ENCODE measurements at places on chromosomes 2 and 18.

DNA sequence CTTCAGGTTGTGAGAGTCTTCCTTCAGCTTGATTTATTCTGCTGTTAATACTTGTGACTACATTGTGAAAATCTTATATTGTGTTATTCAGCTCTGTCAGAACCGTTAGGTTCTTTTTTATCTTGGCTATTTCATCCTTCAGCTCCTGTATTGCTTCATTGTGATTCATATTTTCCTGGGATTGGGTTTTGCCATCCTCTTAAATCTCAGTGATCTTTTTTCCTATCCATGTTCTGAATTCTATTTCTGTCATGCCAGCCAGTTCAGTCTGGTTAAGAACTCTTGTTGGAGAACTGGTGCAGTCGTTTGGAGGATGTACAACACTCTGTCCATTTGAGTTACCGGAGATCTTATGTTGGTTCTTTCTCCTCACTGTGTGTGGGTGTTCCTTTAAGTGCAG lies 19.1 kb downstream of the MSTN start:
- H3K4me1 ChIP-seq, result no peaks in the 10 kb centered on the region
- DNase-seq, result no peak
- H3K4me3 ChIP-seq, result no peak overlapping the region
- no peaks in the 10 kb centered on the region for H3K27me3 ChIP-seq
- H3K27ac ChIP-seq, result no peak overlapping the region
- no peaks in the 10 kb centered on the region for H3K36me3 ChIP-seq

DNA sequence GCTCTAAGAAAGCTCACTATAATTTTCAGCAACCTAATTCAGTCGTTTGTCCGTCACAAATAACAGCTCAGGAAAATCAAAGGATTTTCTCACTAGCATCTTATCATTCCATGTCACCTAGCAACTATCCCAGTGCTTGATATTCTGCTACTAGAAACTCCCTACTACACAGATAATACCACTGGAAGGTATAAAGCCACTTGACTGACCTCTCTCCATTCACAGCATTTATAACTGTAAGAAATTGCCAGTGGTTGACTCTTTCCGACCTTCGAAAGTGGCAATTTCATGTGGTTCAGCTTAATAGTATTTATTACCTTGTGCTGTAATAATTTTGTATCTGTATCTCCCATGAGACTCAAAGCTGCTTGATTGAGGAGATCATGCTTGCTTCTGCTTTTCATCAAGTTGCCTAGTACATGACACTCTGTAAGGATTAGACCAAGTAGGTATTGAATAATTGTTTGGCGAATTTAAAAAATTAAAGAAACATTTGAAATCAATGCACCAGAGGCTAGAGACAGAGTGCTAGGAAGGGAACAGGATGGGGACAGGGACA lies 79.6 kb upstream of the TACR1 start:
- H3K27me3 ChIP-seq, result no peaks in the 10 kb centered on the region
- no peaks in the 10 kb centered on the region for H3K4me1 ChIP-seq
- H3K27ac ChIP-seq, result no peak overlapping the region
- H3K36me3 ChIP-seq, result no peaks in the 10 kb centered on the region

DNA sequence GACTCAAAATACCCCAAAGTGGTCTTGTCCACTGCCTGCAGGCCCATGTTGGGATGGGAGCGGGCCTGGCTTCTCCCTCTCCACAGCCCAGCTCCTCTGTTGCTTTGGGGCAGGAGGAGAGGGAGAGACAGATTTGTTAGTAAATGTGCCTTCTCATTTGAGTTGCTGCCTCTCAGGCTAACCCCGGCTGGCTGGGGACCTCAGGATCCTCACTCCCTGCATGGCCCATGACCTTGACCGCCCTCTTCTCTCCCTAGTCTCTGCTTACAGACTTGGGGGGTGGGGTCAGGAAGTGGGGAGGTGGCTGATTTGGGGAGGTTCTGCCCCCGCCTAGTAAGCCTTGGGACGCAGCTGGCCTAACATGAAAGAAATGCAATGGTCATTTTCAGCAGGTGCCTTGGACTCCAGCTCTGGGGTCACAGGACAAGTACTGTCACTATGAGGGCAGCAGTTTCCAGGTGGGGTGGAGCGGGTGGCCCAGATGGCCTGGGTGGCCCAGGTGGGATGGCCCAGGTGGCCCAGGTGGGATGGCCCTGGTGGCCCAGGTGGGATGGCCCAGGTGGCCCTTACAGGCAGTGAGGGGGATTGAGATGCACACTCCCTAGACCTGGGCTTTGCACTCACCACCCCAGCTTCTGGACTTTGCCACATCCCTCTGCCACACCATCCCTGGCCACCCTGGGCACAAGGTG lies 24.1 kb downstream of the HJURP start:
- no peaks in the 10 kb centered on the region for H3K4me1 ChIP-seq
- no peak overlapping the region for H3K27ac ChIP-seq
- no peak for DNase-seq
- no peaks in the 10 kb centered on the region for H3K27me3 ChIP-seq

DNA sequence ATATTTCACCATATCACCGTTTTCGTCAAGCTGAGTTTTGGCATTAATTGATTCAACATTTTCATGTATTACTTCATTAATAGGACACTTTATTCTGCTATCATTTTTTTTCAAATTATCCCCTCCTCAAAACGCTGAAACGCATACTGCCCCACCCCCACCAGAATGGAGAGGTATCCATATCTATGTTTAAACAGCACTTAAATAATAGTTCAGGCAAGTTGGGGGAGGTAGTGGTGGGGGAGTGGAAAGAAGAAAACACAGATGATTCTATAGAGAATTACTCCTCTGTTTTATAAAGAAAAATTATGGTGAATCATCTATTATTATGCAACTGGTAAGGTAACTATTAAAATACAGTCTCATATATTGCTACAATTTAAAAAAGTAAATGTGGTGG lies 314.4 kb upstream of the ZEB2 start:
- H3K4me1 ChIP-seq, result no peaks in the 10 kb centered on the region
- H3K36me3 ChIP-seq, result no peaks in the 10 kb centered on the region
- no peak for DNase-seq
- H3K27ac ChIP-seq, result no peak overlapping the region
- no peak overlapping the region for H3K4me3 ChIP-seq
- H3K27me3 ChIP-seq, result no peaks in the 10 kb centered on the region

DNA sequence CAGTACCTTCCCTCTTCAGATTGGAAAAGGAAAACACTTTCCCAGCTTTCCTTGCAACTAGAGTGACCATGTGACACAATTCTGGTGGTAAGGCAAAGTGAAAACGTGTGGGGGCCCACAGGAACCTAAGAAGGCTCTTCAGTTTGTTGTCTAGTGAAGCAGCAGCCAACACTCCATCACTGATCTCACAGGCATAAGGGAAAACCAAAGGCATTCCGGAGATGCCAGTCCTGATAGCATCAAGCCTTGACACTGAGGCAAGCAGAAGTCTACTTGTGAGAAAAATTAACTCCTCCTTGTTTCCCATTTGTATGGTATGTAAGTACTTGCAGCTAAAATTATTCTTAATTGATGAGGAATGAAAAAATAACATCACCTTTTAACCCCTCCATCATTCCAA lies 88.3 kb downstream of the ETAA1 start:
- no peak overlapping the region for H3K27ac ChIP-seq
- H3K4me1 ChIP-seq, result no peaks in the 10 kb centered on the region
- no peak for DNase-seq
- no peaks in the 10 kb centered on the region for H3K36me3 ChIP-seq

GRCh38 chr2:25349397-25349796 lies 7.7 kb upstream of the DNMT3A start:
- no peaks in the 10 kb centered on the region for H3K27me3 ChIP-seq
- H3K4me3 ChIP-seq, result no peak overlapping the region
- no peak for DNase-seq
- no peaks in the 10 kb centered on the region for H3K4me1 ChIP-seq
- no peaks in the 10 kb centered on the region for H3K36me3 ChIP-seq

DNA sequence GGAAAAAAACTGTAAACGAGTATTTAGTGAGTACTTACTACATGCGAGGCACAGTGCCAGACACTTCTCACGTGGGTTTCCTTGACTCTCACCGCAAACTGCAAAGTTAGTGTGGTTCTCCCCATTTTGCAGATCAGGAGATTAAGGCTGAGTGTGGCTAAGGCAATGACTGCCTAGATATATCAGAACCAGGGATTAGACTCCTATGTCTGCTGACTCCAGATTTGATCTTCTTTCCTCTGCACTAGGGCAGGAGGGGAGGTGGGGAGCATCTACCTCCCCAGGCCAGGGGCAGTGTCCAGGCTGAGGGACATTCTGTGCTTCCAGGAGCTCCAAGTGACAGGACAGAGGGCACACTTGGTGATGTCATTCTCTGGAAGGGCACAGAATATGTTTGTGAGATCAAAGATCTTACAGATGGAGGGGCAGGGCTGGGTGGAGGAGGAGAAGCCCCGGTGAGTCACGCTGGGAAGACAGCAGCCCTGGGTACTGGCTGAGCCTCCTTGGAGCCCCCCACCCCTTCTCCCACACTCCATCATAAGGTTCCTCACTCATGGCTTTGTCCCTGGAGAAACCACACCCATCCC lies 92.4 kb downstream of the RHOB start:
- H3K36me3 ChIP-seq, result no peaks in the 10 kb centered on the region
- no peak overlapping the region for H3K27ac ChIP-seq
- DNase-seq, result no peak

DNA sequence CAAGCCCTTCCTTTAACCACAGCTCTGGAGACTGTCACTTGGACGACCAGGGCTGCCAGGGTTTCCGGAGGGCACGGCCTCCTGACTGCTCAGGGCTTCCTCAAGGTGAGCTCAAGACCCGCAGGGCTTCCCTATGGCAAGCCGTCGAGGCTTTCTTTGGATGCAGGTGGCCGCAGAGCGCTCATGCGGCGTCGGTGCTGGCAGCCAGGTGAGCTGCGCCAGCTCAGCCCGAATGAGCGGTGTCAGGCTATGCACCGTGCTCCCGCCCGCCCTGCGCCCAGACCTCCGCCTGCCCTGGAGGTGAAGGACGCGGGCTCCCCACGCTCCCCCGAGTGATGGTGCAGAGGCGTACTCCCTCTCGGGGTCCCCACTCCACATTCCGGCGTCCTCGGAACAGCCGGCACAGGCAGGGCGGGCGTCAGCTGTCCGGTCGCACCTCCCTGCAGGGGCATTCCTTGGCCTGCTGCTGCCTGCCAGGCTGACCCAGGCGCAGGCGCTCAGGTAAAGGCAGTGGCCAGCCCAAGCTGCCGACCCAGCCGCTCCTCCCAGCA lies 20.8 kb upstream of the TUBB6 start:
- peak overlapping the region; percentile 86 for H3K27ac ChIP-seq
- peaks cover 34% of the 10 kb centered on the region for H3K27me3 ChIP-seq
- H3K4me3 ChIP-seq, result peak overlapping the region; percentile 48
- H3K4me1 ChIP-seq, result peaks cover 15% of the 10 kb centered on the region

DNA sequence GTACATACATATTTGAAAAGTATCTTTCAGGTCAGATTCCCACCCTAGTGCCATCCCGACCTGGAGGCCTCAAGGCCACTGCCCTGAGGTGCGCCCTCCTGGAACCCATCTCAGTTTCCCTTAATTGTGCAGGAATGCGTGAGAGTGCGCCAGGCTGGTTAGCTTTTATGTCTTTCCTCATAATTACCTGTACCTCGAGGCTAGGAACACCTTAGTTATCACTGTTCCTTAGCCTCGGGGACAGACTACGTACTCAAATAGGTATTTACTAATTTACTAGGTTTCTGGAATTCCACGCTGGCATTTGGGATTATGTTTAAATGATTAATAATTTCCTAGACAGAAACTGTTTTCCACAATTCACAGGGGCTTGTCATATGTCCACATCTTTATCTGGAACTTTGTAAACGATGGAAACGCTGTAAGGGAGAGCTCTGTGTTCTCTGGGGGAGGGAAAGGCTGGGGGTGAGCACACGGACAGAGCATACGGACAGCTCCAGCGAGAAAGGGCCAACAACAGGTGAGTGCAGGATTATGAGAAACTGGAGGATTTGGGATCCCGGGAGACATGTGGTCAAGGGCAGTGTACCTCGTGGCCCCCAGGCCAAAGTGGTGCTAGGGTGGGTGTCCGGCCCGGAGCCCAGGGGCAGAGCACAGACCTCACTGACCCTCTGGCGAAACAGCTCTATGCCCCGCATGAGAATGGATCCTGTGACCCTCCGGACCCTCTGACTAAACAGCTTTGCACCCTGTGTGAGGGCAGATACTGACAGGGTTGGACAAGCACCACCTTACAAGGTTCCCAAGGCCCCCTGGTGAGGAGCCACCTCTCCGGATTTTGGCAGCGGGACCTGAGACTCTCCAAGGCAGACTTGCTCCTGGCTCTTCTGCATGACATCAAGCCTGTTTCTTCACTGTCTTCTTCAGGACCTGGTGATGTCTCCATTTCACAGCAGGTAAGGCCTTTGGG lies 102.0 kb upstream of the PXDN start:
- DNase-seq, result no peak
- no peak overlapping the region for H3K27ac ChIP-seq
- H3K4me1 ChIP-seq, result no peaks in the 10 kb centered on the region
- H3K4me3 ChIP-seq, result no peak overlapping the region

- H3K4me3 ChIP-seq, result no peak overlapping the region
- no peaks in the 10 kb centered on the region for H3K4me1 ChIP-seq
- no peaks in the 10 kb centered on the region for H3K36me3 ChIP-seq
- no peaks in the 10 kb centered on the region for H3K27me3 ChIP-seq
- no peak overlapping the region for H3K27ac ChIP-seq
- DNase-seq, result peak; percentile 50
These were observed 60.1 kb upstream of the PAX3 start for GRCh38 chr2:222358876-222359275.

DNA sequence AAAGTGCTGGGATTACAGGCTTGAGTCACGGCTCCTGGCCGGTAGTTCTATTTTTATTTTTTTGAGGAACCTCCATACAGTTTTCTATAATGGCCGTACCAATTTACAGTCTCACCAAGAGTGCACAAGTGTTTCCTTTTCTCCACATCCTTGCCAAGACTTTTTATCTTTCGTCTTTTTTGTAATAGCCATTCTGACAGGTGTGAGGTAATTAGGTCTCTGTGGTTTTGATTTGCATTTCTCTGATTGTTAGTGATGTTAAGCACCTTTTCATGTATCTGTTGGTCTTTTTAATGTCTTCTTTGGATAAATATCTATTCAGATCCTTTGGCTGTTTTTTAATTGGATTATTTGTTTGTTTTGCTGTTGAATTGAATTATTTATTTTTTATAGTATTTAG lies 9.3 kb downstream of the ARMC9 start:
- H3K27ac ChIP-seq, result no peak overlapping the region
- no peak for DNase-seq
- H3K4me3 ChIP-seq, result no peak overlapping the region
- no peaks in the 10 kb centered on the region for H3K27me3 ChIP-seq
- peaks cover 25% of the 10 kb centered on the region for H3K36me3 ChIP-seq

- no peak overlapping the region for H3K4me3 ChIP-seq
- no peaks in the 10 kb centered on the region for H3K27me3 ChIP-seq
- no peaks in the 10 kb centered on the region for H3K36me3 ChIP-seq
- H3K27ac ChIP-seq, result no peak overlapping the region
These were observed 221.1 kb downstream of the ANAPC1 start for GRCh38 chr2:111662771-111663470.

Measured in lower lobe of right lung (tissue), 2 donors.